Activated CD4-positive, alpha-beta memory T cell treated with anti-CD3 and anti-CD28 coated beads for 36 hours (primary cell): ENCODE measurements at places on chromosomes 2 and 18. TPM values are rescaled to one million over a fixed set of nuclear protein-coding genes. Genes with fewer than 3 reads are reported as not detected.

GRCh38 chr2:126722546-126722945 lies 66.6 kb downstream of the GYPC start:
- no peak overlapping the region for H3K4me3 ChIP-seq
- H3K36me3 ChIP-seq = peaks cover 11% of the 10 kb centered on the region
- H3K4me1 ChIP-seq = no peaks in the 10 kb centered on the region
- no peak overlapping the region for H3K27ac ChIP-seq
- DNase-seq = no peak

- no peak overlapping the region for H3K4me3 ChIP-seq
- H3K27ac ChIP-seq = no peak overlapping the region
- no peaks in the 10 kb centered on the region for H3K4me1 ChIP-seq
- no peaks in the 10 kb centered on the region for H3K27me3 ChIP-seq
Measured at GRCh38 chr18:9884532-9885140, 1.1 kb upstream of the TXNDC2 start.

- H3K4me1 ChIP-seq = no peaks in the 10 kb centered on the region
- no peak overlapping the region for H3K27ac ChIP-seq
- H3K27me3 ChIP-seq = no peaks in the 10 kb centered on the region
Measured at GRCh38 chr2:138389063-138389462, 112.5 kb upstream of the SPOPL start.

Gene C2orf92
- total RNA-seq = 4.5 TPM

DNA sequence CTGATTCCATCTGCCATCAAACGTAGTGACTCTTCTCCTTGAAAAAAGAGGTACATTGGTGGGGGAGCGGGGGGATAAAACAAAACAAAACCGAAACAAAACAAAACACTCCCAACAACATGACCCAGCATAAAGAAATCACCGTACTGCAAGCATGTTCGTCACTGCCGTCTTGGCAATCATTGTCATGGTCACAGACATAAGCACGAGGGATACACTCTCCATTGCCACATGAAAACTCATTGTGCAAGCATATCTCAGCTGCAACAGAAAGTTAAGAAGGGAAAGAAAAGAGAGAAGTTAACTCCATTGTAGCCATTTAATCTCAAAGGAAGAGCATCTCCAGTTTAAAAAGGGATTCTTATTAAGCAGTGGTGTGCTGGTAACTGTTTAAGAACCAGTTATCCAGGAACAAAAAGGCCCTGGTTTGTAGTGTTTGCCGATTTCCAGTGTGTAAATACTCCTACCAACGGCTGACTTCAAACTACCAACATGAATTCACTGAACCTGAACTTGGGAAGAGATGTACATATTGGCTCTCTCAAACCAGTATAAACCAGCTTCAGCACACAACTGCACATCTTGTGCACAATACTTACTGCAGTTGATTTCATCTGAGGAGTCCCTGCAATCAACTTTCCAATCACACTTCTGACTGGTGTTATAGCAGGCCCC lies 68.2 kb downstream of the LRP2 start:
- no peaks in the 10 kb centered on the region for H3K4me1 ChIP-seq
- H3K36me3 ChIP-seq = no peaks in the 10 kb centered on the region
- H3K27ac ChIP-seq = no peak overlapping the region
- no peak for DNase-seq
- peaks cover 6% of the 10 kb centered on the region for H3K27me3 ChIP-seq

Gene APOB
- not detected for total RNA-seq

GRCh38 chr18:62522178-62522503 lies 684 bp upstream of the ZCCHC2 start:
- H3K4me3 ChIP-seq = peak overlapping the region; percentile 85
- peak overlapping the region; percentile 81 for H3K27ac ChIP-seq
- no peak for DNase-seq
- H3K27me3 ChIP-seq = no peaks in the 10 kb centered on the region

DNA sequence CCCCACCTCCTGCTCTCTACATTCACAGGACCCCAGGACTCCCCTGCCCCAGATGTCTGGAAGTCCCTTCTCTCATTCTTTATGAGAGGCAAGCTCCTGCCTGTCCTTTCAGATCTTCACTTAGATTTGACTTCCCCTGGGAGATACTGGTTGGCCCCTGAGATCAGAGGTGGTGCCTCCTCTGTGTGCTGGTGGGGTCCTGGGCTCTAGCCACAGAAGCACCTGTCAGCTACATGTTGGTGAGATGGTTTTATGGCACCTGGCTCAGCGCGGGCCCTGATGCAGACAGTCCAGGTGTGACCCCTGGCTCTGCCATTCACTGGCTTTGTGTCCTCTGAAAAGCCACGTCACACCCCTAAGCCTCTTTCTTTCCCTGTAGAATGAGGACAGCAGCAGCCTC lies 369.6 kb upstream of the ID2 start:
- no peak for DNase-seq
- H3K4me3 ChIP-seq = no peak overlapping the region
- H3K27ac ChIP-seq = peak overlapping the region; percentile 19
- H3K27me3 ChIP-seq = no peaks in the 10 kb centered on the region
- peaks cover 51% of the 10 kb centered on the region for H3K4me1 ChIP-seq

Gene COL3A1
- total RNA-seq = not detected

Gene INHA
- total RNA-seq = not detected

DNA sequence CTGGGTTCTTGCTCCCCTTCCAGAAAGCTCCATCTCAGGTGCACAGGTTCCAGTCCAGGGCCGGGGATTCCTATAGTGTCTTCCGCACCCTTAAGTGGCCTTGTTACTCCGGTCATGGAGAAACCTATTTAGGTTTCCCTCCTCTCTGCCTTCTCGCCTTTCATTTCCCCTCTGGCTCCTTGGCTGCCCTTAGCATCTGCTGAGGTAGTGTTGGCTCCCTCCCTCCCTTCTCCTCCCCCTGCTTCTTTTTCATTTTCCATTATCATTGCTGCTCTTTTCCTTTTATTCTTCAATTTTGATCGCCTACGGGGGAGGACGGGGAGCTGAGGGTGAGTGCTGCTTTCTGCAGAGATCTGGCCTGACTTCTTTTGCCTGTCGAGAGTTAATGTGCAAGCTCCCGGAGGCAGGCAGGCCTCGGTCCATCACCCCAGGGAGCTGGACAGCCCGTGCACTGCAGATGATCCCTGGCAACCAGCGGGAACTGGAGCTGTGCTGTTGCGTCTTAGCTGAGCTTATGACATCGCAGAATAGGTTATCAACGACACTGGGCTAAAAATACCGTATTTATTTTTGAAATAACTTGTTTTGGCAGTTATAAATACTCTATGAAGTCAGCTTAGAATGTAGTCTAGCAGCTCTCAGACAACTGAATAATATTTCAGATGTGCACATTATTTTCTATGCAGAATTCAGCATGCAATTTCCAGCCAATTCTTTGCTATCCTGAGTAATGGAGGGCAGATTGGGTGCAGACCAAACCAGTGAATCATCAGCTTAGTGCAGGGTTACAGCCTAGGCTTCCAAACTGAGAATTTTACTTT lies 141.9 kb downstream of the SLC4A3 start:
- no peak for DNase-seq
- H3K36me3 ChIP-seq = no peaks in the 10 kb centered on the region
- no peaks in the 10 kb centered on the region for H3K4me1 ChIP-seq
- no peak overlapping the region for H3K4me3 ChIP-seq

- H3K4me3 ChIP-seq = no peak overlapping the region
- no peak overlapping the region for H3K27ac ChIP-seq
- no peaks in the 10 kb centered on the region for H3K4me1 ChIP-seq
- DNase-seq = no peak
- H3K27me3 ChIP-seq = no peaks in the 10 kb centered on the region
Measured at GRCh38 chr2:192827735-192828134, 633.0 kb upstream of the TMEFF2 start.

- H3K27me3 ChIP-seq = no peaks in the 10 kb centered on the region
- H3K4me3 ChIP-seq = no peak overlapping the region
Measured at GRCh38 chr18:26768385-26768784, 97.1 kb downstream of the AQP4 start.

DNA sequence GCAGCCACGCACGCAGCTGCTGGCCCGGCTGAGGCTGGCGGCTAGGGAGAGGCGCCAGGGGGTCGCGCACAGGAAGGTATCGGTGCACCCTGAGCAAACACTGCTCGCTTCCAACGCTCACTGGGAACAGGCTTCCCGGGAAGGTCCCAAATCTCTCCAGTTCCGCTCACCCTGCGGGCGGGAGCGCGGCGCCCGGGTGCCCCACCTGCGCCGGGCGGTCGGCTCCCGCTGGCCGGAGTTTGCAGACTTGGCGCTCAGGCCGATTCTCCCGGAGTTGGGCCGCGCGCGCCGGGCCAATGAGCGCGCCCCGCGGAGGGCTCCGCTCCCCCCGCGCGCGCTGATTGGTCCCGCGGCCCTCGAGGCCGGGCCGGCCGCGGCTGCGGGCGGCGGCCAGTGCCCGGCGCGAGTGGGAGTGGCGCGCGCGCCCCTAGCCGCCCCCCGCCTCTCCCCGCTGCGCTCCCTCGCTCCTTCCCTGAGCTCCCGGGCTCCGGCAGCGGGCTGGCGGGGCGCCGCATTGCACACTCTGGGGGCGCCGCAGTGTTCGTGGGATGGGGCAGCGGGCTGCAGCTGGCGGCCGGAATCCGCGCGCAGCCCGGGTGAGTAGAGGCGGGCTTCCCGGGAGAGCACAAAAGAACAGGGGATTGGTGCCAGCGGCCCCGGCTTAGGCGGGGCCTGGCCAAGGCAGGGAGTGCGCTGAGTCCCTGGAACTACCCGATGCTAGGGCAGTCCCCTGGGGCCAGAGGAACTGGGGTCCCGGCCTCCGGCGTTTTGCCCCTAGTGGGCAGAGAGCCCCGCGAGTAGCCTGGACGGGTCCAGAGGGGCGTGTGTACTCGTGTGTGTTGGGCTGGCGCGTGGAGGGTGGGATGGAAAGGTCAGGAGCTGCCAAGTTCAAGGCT lies at the start of gene LYPD6:
Gene LYPD6, plus strand, starts transcription at position 461 of the 896 bp plus-strand sequence. CDS start 107,122 bp downstream, outside the sequence.
- H3K27me3 ChIP-seq = peaks cover 43% of the 10 kb centered on the region
- no peak for DNase-seq
- peak within 1 kb of the TSS; percentile 45 for H3K4me3 ChIP-seq
- H3K36me3 ChIP-seq = no peaks in the 10 kb centered on the region

Gene IL37
- total RNA-seq = not detected

Gene QPCT
- total RNA-seq = 0.68 TPM

Gene VSNL1
- not detected for total RNA-seq

- H3K4me3 ChIP-seq = no peak overlapping the region
- DNase-seq = no peak
- H3K27me3 ChIP-seq = no peaks in the 10 kb centered on the region
- no peak overlapping the region for H3K27ac ChIP-seq
Measured at GRCh38 chr2:88658326-88658725, 31.1 kb upstream of the EIF2AK3 start.

DNA sequence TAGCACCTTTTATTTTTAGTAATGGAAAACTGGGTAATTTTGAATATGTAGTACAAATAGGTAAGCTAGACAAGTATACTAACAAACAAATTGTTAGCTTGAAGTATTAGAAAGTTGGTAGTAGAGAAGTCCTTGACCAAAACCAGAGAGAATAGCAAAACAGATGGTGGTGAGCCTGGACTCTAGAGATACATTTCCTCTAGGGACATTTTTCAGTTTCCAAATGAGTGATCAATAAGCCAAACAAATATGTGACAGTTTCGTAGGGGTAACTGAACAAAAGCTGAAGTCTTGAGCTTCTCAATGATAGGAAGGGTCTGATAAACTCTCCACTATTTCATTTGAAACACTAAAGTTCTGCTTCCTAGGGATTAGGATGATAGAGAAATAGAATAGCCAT lies 692.0 kb upstream of the FAM98A start:
- H3K36me3 ChIP-seq = no peaks in the 10 kb centered on the region
- H3K4me1 ChIP-seq = no peaks in the 10 kb centered on the region
- no peak overlapping the region for H3K27ac ChIP-seq
- no peaks in the 10 kb centered on the region for H3K27me3 ChIP-seq
- no peak for DNase-seq

DNA sequence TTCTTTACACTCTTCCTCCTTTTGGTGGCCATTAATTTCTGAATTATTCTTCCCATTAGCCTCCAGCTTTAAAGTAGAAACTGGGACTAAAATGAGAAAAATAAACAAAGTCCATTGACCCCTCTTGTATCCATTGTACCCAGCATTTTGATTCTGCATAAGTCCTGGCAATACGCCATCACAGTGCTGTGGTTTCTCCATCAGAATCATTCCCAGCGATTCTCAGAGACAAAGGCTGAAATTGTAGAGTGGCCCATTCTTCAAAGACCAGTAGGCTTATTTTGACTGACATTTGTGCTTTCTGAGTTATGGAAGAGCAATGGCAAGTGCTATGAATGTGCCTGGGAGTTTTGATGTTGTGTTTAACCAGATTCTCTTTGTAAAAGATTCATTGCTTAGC lies 199.3 kb upstream of the GALNT5 start:
- no peak for DNase-seq
- peaks cover 3% of the 10 kb centered on the region for H3K4me1 ChIP-seq
- no peaks in the 10 kb centered on the region for H3K36me3 ChIP-seq

Gene COPS9
- 99.9 TPM for total RNA-seq

- no peak overlapping the region for H3K27ac ChIP-seq
- no peak overlapping the region for H3K4me3 ChIP-seq
- H3K27me3 ChIP-seq = no peaks in the 10 kb centered on the region
- peaks cover 33% of the 10 kb centered on the region for H3K36me3 ChIP-seq
- peaks cover 4% of the 10 kb centered on the region for H3K4me1 ChIP-seq
Measured at GRCh38 chr18:10557085-10557677, 31.4 kb downstream of the NAPG start.

GRCh38 chr18:58578835-58579560 lies 49.9 kb downstream of the ALPK2 start:
- DNase-seq = no peak
- H3K27me3 ChIP-seq = peaks cover 4% of the 10 kb centered on the region
- H3K4me1 ChIP-seq = peaks cover 18% of the 10 kb centered on the region
- H3K4me3 ChIP-seq = no peak overlapping the region
- H3K36me3 ChIP-seq = no peaks in the 10 kb centered on the region

Gene ASTL
- total RNA-seq = 1.8 TPM

GRCh38 chr2:31979956-31980355 lies 30.9 kb downstream of the MEMO1 start:
- H3K36me3 ChIP-seq = peaks cover 12% of the 10 kb centered on the region
- no peaks in the 10 kb centered on the region for H3K27me3 ChIP-seq
- no peak overlapping the region for H3K27ac ChIP-seq
- H3K4me3 ChIP-seq = no peak overlapping the region
- peaks cover 28% of the 10 kb centered on the region for H3K4me1 ChIP-seq

DNA sequence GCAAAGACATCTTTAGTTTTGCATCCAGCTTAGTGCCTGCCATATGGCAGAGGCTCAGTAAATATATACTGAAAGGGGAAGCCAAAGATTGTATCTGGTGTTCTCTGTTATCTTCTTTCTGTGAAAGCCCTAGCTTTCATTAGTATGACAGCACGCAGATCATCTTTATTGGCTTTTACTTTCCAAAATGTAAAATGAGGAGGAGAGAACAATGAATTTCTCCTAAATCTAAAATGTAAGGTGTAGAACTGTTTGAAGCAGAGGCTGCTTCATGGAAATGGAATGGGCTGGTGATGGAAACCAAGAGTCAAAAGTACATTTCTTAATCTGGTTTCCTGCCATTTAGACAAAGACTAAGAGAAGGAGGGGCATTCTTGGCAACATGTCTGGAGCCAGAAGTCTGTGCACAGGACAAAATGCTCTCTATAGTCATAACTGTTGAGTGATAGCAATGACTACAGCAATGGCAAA lies 1029.9 kb upstream of the PIK3C3 start:
- no peaks in the 10 kb centered on the region for H3K27me3 ChIP-seq
- no peak overlapping the region for H3K27ac ChIP-seq
- H3K36me3 ChIP-seq = no peaks in the 10 kb centered on the region
- H3K4me1 ChIP-seq = no peaks in the 10 kb centered on the region
- no peak for DNase-seq
- no peak overlapping the region for H3K4me3 ChIP-seq

Gene FRZB
- total RNA-seq = not detected

GRCh38 chr2:218872645-218873358 lies 7.8 kb upstream of the WNT10A start:
- no peaks in the 10 kb centered on the region for H3K36me3 ChIP-seq
- H3K27me3 ChIP-seq = peaks cover 48% of the 10 kb centered on the region
- peaks cover 25% of the 10 kb centered on the region for H3K4me1 ChIP-seq
- no peak for DNase-seq
- H3K27ac ChIP-seq = no peak overlapping the region
